GM23248 (cell line): ENCODE measurements at places on chromosomes 5 and 9. TPM values are rescaled to one million over a fixed set of nuclear protein-coding genes. Genes with fewer than 3 reads are reported as not detected.
A peak's percentile ranks its signal among the peaks of the same experiment; 100 is the strongest.

Gene SPRY4
- 8.5 and 9.2 TPM in 2 replicates for polyA plus RNA-seq

Gene GHR
- 0.64 and 0.72 TPM in 2 replicates for polyA plus RNA-seq

Gene PTGS1
- polyA plus RNA-seq = 43.8 and 44.9 TPM in 2 replicates

Gene FOXD4L5
- not detected in 2 replicates for polyA plus RNA-seq

Gene NME5
- not detected in 2 replicates for polyA plus RNA-seq

Gene ASPN
- polyA plus RNA-seq = 5.1 and 5.3 TPM in 2 replicates

Gene NOXA1
- polyA plus RNA-seq = 0.15 and 0.39 TPM in 2 replicates

DNA sequence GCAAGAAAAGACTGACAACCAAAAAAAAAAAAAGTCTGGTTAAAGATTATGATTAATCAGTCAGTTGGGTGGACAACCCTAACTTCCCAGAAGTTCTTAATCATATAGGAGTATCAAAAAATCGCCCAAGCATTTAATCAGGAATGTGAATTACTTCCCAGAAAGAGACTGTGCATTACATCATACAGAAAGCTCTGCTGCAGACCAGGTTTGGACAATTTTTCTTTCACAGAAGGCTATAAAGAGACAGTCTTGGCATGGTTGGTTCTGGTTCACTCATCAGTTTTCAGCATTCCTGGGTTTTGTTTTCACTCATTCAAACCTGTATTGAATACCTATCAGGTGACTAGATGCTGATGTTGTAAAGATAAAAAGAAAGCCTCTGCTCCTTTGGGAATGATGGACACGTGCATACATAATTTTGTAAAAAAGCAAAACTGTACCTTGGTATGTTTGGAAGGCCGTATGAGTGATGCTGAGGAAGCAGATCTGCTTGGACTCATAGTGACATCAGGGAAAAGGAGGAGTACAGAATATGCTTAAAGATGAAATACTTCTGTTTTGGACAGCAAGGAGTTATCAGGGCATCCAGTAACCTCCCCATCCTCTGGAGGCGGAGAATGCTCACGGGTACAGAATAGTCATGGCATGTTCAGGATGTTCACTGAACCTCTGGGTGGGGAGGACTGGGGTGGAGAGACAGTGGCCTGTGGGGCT, 178.4 kb downstream of the GNA14 start:
- peak; percentile 82 for DNase-seq

- DNase-seq = peak; percentile 23
Measured at GRCh38 chr9:18920141-18921084, 112.6 kb downstream of the SAXO1 start.

- DNase-seq = no peak
Measured at GRCh38 chr5:16115140-16115539, 64.5 kb downstream of the MARCHF11 start.

DNA sequence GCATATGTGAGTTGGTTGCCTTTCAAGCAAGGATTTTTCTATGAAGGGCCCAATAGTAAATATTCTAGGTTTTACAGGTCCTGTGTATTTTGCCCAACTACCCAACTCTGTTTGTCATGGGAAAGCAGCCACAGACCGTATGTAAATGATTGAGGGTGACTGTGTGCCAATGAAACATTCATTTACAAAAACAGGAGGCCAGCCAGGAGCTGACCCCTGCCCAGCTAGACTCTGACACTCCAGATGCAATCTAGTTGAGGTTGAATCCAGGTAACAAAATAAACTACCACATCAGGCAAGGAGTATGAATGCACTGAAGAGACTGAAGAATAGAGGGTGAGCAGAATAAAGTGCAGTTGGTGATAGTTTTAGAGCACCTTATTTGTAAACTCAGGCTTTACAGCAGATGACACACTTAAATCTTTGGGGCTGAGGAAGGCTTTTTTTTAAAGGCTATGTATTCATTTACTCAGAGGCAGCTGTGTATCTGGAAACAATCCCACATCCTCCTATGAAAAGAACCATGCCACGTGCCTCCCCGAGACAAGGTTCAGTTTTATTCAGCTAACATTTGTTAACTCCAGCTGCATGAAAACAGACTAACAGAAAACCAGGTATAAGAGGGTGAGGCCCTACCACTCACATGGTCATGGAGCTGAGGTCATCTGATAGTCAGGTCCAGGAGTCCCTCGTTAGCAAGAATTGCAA, 60.7 kb downstream of the SLC1A1 start:
- DNase-seq = no peak

GRCh38 chr5:53882006-53882675, 321.7 kb downstream of the NDUFS4 start:
- peak; percentile 7 for DNase-seq
